ENCODE measurements at places on chromosomes 6 and 20.

DNA sequence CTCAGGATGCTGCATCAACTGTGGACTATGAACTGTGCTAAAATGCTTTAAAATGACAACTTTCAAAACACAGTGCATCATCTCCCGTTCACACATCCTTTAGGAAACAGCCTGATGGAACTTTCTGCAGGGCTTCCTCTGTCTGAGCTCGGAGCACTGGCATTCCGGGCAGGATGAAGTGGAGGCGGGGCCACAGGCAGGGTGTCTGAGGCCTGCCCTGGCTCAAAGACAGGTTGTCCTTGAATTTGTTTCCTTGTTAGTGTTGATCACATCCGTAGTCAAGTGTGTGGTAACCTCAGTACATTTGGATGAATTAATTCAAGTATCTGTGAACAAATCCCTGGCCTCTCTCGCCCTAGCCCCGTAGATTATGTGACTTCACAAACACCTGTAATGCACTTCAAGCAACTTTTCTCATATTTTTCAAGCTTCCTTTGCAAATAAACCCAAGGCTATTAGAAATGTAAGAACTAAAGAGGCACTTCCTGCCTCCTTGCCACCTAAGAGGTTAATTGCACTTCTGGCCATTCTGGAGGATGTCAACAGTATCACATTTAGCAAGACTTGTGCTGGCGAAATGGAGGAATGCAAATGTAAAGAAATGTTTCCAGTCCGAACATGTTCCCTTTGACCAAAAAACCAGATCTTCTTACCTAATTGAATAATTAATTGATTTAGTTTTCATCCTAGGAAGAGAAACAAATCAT, 3.1 kb downstream of the CD93 start:
- DNase-seq: no peak

DNA sequence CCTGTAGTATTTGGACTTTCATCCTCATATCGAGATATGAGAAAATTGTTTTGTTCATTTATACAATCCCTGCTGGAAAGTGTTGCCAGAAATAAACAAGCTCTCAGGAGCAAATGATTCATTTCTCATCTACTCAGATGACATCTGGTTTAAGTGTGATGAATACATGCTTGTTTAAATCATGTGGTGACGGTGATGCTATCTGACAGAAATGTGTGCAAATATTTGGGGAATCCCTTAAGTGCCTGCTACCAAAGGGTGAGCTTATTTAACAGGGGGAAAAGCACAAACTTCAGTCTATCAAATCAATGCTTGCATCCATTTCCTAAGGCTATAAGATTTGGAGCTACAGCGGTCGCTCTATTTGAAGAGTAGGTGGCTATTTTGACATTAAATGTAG, 368.3 kb upstream of the SASH1 start:
- no peak for DNase-seq

GRCh38 chr20:56428410-56428809, 16.4 kb downstream of the CASS4 start:
- DNase-seq: no peak

- DNase-seq: no peak
Observed at GRCh38 chr6:25485821-25486534, 166.0 kb upstream of the SCGN start.

- DNase-seq: no peak
Observed at GRCh38 chr6:148053796-148054195, 288.8 kb upstream of the SASH1 start.

DNA sequence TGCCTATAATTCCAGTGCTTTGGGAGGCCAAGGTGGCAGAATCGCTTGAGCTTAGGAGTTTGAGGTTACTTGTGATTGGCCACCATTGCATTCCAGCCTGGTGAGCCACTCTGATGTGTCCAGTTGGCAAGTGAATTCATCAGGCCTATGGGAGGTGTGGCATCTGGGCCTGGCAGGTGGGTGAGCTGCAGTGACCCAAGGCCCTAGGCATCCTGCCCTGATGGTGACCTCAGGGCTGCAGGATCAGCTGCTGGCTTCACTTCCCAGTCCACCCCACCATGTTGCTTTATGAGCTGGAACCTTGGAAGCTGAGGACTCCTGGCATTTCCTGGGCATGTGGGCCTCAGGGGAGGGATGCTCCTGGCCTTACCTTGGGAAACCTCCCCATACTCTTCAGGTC, 20.5 kb downstream of the RSPH9 start:
- DNase-seq: no peak

Measured in suppressor macrophage (primary cell).